ENCODE measurements at places on chromosomes 3 and 15. TPM values are rescaled to one million over a fixed set of nuclear protein-coding genes. Genes with fewer than 3 reads are reported as not detected.
A peak's percentile ranks its signal among the peaks of the same experiment; 100 is the strongest.

DNA sequence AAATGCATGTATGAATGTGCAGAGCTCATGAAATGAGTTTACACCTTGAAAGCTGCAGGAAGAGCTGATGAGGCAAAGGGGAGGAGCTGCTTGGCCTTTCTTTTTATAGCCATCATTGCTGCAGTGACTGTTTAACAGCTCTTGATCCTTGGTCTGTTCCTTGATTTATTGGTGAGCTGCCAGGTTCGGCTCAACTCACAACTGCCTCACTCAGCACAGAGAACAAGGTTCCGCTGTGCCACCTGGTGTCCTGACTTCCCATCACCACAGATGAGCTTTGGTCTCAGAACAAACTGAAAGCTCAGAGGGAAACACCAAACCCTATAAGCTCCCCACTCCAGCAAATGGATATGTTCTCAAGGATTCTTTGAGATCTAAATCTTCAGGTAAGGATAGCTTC is 626.1 kb downstream of the MAGI1 start:
- ATAC-seq, result peak; percentile 84

GRCh38 chr3:181103605-181104004 is 114.1 kb upstream of the DNAJC19 start:
- ATAC-seq, result no peak

DNA sequence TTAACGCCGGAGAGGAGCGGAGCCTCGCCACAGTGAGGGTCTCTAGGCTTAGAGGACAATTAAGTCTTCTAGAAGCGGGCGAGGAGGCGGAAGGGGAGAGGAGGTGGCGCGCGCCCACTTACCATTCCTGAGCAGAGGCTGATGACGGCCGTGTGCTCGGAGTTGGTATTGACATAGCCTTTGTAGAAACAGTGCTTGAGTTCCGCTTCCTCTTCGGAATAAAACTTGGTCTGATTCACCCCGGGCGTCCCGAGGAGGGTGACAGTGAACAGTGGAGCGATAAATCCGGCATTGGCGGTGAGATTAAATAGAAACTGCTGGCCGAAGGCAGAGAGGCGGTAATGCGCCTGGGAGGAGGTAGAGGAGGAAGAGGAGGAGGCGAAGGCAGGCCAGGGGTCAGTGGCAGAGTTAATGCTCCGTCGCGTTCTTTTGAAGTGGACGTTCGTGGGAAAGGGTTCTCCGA is 1.3 kb downstream of the ADAMTS9 start:
- peak; percentile 1 for ATAC-seq

GRCh38 chr15:68411735-68412134 is 20.2 kb downstream of the ITGA11 start:
- no peak for ATAC-seq

Gene GOLGA8M
- total RNA-seq, result not detected

Gene TGM4
- total RNA-seq, result 0.38 TPM

DNA sequence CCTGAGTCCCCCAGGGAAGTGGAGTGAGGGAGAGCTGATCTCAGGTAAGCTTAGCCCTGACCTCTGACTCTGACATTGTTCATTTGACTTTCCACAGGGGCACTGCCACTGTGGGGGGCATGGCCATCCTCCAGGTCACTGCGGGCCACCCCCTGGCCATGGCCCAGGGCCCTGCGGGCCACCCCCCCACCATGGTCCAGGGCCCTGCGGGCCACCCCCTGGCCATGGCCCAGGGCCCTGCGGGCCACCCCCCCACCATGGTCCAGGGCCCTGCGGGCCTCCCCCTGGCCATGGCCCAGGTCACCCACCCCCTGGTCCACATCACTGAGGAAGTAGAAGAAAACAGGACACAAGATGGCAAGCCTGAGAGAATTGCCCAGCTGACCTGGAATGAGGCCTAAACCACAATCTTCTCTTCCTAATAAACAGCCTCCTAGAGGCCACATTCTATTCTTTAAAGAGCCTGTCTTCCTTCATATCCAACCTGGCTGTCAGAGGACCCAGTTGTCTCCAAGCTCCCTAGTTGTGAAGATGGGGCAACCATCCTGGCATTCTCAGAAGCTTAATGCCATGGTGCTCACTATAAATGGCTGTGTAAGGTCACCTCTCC is 1.9 kb upstream of the DISP2 start:
- ATAC-seq, result no peak

GRCh38 chr15:68561171-68561900 is 17.5 kb upstream of the CORO2B start:
- no peak for ATAC-seq

- no peak for ATAC-seq
These were observed 104.4 kb upstream of the GOLGA6L6 start for GRCh38 chr15:20645956-20646355.

- no peak for ATAC-seq
These were observed 4.2 kb downstream of the RHCG start for GRCh38 chr15:89492111-89492641.
